ENCODE measurements at places on chromosomes 2 and 18. TPM values are rescaled to one million over a fixed set of nuclear protein-coding genes. Genes with fewer than 3 reads are reported as not detected.
A peak's percentile ranks its signal among the peaks of the same experiment; 100 is the strongest.

DNA sequence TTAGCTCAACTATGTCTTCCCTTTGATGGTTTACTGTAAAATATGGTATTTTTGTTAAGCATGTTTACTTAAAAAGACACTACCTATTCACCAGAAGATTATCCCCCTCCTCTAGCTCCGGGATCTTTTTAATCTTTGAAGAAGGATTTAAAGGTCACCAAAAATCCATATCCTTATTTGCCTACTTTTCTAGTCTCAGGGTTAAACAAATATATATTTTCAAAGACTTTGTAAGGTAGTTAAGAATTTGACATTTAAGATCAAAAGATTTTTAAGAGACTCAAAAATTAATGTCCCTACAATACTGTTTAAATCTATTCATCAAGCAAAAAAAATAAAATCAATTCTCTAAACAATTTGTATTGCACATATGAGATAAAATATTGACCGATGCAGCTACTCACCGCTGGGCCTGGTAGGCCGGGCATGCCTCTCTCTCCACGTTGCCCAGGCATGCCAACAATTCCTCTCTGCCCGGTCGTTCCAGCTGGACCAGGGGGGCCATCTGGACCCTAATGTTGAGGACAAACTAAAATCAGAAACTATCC, 76.1 kb downstream of the COL3A1 start:
- no peak for DNase-seq
- H3K27ac ChIP-seq: no peak overlapping the region
- H3K27me3 ChIP-seq: no peaks in the 10 kb centered on the region
- no peaks in the 10 kb centered on the region for H3K4me1 ChIP-seq
- H3K4me3 ChIP-seq: no peak overlapping the region

DNA sequence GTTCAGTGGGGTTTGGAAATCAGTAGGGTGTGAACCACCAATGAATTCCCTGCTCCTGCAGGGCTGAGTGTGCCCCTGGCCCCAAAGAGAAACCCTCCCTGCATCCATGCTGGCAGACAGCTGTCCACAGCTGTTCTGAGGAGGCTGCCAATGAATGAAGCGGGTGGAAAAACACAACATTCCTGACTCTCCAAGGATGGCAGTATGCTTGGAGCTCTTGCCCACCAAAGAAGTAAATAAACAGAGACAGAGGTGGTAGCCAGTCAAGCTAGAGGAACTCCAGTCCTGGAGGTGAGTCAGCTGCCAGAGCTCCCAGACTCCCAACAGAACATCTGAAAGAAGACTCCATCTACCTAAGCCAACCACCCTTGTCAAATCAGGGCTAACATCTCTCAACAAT, 6.2 kb downstream of the ZBTB7C start:
- H3K36me3 ChIP-seq: no peaks in the 10 kb centered on the region
- DNase-seq: no peak
- H3K4me1 ChIP-seq: peaks cover 10% of the 10 kb centered on the region

DNA sequence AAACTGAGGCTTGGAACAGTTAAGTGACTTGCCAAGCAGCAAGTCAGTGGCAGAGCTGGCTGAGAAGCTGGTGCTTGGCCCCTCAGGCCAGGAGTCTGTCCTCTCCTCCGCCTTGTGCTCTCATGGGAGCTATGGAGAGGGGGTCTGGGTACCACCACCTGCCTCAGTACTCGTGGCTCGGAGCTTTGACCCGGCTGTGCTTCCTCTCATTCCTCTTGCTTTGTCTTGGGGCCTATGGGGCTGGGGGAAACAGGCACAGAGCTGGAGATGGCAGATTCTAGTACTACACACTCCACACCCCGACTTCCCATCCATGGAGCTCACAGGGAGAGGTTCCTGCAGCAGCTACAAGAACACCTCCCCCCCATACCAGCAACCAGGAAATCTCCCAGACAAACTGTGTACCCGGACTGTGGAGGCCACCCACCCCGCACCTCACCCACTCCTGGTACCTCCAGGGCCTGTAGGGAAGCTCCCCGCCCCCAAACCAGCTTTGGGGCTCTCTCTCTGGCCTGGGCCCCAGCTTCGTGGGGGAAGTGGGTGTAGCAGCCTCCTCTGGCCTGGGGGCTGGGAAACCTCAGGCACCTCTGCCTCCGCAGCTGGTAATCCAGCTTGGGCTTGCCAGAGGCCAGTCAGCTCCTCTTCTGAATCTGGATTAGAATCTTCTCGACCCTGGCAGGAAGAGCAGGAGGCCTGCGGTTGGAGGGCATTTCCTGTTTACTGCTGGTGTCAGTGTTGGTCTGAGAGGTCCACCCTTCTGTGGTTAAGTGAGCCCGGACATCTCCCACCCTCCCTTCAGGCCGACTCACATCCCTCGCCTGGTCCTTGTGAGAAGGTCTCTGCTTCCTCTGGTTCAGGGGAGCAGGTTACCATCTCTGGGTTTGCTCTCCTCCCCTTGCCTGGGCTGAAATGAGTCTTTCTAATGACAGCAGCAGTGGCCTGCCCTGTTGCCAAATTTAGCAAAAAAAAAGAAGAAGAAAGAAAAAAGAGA, 22.3 kb upstream of the RHOB start:
- no peak overlapping the region for H3K4me3 ChIP-seq
- no peaks in the 10 kb centered on the region for H3K27me3 ChIP-seq
- peak overlapping the region; percentile 87 for H3K27ac ChIP-seq
- H3K36me3 ChIP-seq: no peaks in the 10 kb centered on the region

DNA sequence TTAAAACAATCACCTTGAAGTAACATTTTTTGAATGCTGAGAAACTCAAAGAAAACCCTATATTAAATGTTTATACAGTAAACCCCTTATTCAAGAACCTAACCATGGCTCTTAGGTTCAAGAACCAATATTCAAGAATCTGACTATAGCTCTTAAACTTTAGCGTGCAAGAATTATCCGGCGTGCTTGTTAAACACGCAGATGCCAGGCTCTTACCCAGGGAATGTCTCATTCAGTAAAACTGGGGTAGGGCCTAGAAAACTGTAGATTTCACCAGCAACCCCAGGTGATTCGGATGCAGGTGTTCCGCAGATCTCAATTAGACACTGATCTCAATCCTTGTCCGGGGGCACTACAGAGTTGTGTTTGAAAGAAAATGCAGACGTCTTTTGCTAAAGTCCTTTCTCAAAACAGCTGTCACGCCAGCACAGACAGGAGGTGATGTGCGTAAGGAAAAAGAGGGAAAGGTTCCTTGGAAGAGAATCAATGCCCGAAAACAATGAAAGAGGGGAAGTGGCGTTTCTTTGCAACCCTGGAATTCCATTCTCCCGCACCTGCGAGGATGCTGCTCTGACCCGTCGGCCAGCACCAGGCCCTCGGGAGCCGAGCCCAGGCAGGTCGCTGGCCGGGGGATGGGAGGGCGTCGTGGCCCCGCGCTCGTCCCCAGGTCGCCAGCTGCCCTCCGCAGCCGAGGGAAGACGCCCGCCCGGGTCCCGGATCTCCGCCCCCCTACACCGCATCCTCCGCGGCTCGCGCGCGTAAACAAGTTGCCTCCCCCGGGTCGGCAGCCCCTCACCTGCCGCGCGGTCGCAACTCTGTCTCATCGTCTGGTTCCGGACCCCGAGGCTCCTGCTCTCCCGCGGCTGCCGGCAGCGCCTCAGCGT, 851 bp downstream of the EIF2AK3 start:
- H3K27me3 ChIP-seq: no peaks in the 10 kb centered on the region
- peak overlapping the region; percentile 94 for H3K27ac ChIP-seq
- DNase-seq: no peak
- peak overlapping the region; percentile 56 for H3K4me3 ChIP-seq
- H3K4me1 ChIP-seq: peaks cover 29% of the 10 kb centered on the region

- H3K36me3 ChIP-seq: no peaks in the 10 kb centered on the region
- no peaks in the 10 kb centered on the region for H3K27me3 ChIP-seq
- DNase-seq: no peak
- H3K4me1 ChIP-seq: no peaks in the 10 kb centered on the region
- no peak overlapping the region for H3K27ac ChIP-seq
These were observed 110.4 kb downstream of the LRP1B start for GRCh38 chr2:142020368-142020767.

DNA sequence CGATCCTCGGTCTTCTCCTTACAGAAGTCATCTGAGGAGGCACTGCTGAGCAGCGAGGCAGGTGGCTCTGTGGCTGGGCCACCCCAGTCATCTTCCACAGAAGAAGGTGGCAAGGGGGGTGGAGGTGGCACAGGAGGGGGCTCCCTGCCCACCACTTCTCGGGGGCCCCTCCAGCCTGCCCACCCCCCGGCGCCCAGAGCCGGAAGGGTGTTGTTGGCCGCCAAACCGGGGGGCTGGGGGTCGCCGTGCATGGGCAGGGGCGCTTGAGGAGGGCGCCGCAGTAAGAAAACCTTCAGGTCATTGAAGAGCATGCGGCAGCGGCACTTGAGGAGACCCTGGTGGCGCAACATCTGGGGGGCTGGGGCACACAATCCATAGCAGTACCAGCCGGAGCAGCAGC, 2.5 kb downstream of the MARCHF4 start:
- H3K4me1 ChIP-seq: peaks cover 20% of the 10 kb centered on the region
- no peak overlapping the region for H3K27ac ChIP-seq
- no peak for DNase-seq
- H3K27me3 ChIP-seq: no peaks in the 10 kb centered on the region
- H3K36me3 ChIP-seq: no peaks in the 10 kb centered on the region

DNA sequence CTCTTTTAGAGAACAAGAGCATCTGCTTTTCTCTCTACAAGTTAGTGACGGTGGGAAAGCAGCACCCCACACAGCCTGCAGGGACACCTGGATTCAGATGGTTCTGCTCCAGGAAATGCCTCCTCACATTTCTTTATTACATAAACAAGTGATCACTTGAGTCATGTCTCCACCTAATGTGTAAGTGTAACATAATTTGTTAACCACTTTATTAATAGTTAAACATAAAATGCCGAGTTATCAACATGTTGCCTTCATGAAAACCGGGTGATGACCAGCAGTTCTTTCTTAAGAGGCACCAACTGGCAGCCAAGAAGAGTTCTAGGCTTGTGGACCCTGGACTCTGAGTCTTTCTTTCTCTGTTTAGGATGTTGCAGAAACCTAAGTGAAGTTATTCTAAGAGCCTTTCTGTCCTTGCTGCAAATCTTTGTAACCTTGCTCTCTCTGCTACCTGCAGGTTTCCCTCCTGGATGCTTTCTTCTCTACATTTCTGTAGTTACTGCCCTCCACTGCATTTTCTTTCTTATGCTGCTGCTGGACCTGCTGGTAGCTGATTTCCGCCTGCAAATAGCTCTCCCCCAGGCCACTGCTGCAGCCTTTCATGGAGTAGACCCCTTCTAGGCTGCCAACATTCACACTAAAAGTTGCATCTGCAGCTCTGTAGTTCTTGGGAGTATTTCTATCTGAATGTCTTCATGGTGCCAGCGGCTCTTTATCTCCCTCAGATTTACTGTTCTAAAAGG, 24.3 kb downstream of the UPP2 start:
- H3K27ac ChIP-seq: no peak overlapping the region
- no peaks in the 10 kb centered on the region for H3K27me3 ChIP-seq
- no peak for DNase-seq

Gene ZSWIM2
- not detected for total RNA-seq

Gene RGPD3
- 0.13 TPM for total RNA-seq

Gene MFSD2B
- 1.8 TPM for total RNA-seq

Gene COX5B
- total RNA-seq: 237 TPM

Gene UGT1A8
- not detected for total RNA-seq
